Endothelial cell (in vitro differentiated cells): ENCODE measurements at places on chromosomes 3 and 15. TPM values are rescaled to one million over a fixed set of nuclear protein-coding genes. Genes with fewer than 3 reads are reported as not detected.

- no peak for DNase-seq
These were observed 342.9 kb downstream of the VGLL3 start for GRCh38 chr3:86648087-86648486.

DNA sequence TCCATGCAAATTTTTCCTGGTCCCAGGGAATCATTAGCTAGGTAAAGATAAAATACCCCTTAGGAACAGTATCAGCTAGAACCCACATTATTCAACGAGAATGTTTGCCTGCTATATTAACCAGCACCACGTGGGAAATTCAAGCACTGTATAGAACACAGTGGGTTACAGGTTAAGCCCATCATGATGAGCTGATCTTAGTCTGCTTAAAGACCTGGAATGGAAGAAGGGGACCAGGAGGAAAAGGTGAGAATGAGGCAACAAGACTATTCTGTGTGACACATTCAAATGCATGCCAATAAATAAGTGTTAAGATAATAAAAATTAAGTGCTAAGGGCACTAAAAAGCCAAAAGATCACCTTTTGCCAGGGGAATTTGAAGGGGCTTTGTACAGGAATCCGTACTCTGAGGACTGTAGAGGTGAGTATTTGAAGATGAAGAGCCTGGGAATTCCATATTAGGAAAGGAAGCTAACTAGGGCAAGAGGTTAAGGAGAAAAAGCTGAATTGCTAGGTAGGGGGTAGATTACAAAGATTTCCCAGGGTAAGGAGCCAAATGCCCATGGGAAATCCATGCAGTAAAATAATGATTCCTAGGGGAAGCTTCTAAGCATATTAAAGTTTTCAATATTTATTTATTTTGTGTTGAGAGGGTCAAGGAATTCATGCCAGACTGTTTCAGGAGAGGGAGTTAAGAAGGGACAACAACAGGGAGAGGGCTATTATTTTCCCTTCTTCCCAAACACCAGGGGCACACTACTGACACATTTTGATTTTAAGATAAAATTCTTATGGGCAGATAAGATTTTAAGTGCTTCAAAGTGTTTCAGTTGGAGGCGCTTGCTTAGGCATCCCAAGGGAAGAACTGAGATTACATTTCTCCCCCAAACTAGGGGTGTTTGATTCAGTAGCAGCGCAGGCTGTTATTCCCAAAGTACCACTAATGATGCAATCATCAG is 2.3 kb upstream of the MED12L start:
- DNase-seq = no peak

DNA sequence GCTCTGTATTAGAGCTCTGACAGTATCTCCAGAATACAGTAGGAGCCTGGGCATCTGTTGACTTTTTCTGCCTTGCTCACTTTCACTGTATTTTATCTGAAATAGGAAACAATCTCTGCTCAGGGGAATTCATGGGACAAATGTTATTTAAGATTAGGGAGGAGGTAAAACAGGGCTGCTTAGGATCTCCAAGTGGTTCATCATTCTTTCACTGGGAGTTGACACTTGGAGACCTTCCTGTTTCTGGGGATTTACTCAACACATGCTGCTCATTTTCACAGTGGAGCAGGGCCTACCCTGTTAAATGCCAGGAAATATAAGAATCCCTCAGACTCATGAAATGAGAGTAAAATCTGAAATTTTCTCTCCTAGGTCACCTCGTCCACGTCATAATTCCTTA is 185.5 kb downstream of the GAP43 start:
- DNase-seq = no peak

GRCh38 chr3:124774327-124774718 is 44.1 kb downstream of the UMPS start:
- peak; percentile 31 for DNase-seq

GRCh38 chr3:71536376-71536965 is 47.1 kb downstream of the FOXP1 start:
- no peak for DNase-seq

IL12A gene
- 0.67 TPM for total RNA-seq

DNA sequence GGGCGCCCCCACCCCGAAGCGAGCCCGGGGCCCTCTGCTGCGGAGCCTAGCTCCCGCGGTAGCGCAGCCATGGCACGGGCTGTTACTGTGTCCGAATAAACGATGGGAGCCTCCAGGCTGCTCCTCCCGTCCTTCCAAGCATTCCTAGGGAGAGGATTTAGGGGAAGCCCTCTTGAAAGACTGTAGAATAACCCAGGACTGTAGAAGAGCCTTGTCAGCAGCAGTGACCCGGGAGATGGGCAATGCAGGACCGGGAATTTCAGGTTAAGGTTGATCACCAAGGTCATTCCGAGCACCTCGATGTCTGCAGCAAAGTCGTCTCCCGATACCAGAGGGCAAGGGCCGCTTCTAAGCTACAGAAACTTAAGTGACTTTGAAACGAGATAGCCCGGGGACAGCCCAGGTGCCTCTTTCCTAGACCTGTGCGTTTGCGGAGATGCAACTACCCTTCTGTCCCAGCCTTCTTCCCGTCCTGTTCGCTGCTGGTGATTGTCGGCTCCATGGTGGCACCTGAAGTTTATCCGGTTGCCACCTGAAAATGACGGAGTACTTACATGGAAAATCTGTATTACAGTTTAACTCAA is 753 bp upstream of the MYO5A start:
- DNase-seq = no peak

- DNase-seq = no peak
These were observed 17.6 kb upstream of the APOD start for GRCh38 chr3:195601382-195601781.

DNA sequence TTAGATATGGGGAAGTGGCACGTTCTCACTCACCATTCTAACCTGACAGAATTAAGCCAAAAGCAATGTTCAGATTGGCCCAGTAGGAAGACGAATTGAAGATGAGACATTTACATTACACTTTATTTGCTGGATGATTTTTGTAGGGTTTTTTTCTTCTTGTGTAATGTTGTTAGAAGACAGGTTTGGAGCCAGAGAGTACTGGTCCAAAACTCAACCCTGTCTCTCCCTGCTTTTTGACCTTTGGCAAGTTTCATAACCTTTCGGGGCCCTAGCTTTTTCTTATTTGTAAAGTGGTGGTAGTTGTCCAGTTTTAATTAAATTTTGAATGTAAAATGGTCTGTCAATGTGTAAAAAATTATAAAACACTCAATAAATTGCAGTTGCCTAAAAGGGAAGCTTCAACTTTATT is 29.5 kb downstream of the PDE8A start:
- no peak for DNase-seq

DNA sequence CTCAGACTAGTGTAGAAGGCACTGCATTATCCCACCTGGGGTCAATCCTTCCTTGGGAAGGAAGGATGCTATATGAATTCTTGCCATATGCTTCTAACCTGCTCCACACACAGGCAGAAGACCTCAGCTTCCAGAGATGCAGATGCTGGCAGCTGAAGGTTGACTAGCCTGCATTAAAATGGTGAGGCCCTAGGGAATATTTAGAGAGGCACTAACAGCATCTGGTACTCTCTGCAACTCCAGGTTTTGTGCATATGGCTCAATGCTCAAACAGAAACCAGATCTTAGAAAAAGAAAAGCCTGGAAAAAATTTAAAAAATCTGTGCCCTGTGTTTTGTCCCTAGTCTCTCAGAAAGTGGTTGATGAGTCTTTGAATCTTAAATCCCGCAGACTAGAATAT is 56.0 kb upstream of the MYRIP start:
- DNase-seq = no peak

RPUSD2 gene
- total RNA-seq = 11.5 TPM

ARNT2 gene
- 0.87 TPM for total RNA-seq

GRCh38 chr3:109071350-109072142 is 46.4 kb downstream of the MORC1 start:
- DNase-seq = no peak

TMEM266 gene
- 8.1 TPM for total RNA-seq

- DNase-seq = peak; percentile 79
These were observed 26.5 kb upstream of the ERC2 start for GRCh38 chr3:56494679-56495322.

MYL3 gene
- total RNA-seq = not detected

DNA sequence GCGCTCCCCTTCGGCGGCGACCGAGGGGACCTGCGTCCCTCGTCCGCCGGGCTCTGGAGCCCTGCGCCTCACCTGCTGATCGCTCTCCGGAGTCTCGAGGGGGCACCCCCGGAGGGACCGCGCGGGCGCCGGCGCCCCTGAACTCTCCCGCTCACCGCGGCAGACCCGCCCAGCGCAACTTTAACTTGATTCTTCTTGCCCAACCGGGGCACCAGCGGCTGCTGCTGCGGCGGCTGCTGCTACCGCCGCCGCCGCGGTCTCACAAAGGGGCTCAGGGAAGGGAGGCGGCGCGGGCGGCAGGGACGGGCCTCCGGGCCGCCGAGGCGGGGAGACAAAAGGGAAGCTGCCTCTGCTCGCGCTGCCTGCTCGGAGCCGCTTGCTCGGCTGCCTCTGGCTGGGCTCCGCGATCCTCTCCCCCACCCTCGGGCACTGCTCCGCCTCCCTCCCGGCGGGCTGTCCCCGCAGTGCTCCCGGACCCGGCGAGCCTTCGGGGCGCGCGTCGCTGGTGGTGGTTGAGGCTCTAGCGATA is at the start of gene PPM1L:
Gene PPM1L (plus strand): TSS at position 456 of the 529 bp plus-strand sequence.
- DNase-seq = peak; percentile 61
